Urothelium cell line (cell line): ENCODE measurements at places on chromosomes 2 and 18.
A peak's percentile ranks its signal among the peaks of the same experiment; 100 is the strongest.

DNA sequence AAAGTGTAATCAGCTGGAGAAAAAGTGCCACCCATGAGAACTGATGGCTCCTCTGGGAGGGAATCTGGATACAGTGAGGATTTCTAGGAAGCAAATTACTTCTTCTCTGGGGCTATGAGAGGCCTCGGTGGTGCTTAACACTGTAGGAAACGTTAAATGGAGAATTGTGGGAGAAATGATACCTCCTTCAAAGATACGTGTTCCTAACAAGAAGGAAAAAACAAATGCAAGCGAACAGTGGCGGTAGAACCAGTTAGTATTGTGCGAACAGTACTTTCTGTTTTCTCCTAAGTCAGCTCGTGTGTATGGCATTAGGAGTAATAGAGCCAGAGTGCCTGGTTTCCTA lies 587 bp upstream of the MTIF2 start:
- peak; percentile 14 for DNase-seq

- peak; percentile 20 for DNase-seq
Observed at GRCh38 chr2:6896930-6897759, 19.6 kb downstream of the RSAD2 start.

GRCh38 chr2:59084326-59084725 lies 843.2 kb upstream of the FANCL start:
- DNase-seq, result no peak

- DNase-seq, result no peak
Observed at GRCh38 chr2:121191191-121192170, 93.5 kb downstream of the TFCP2L1 start.

- no peak for DNase-seq
Observed at GRCh38 chr2:23530206-23530908, 145.4 kb downstream of the KLHL29 start.

DNA sequence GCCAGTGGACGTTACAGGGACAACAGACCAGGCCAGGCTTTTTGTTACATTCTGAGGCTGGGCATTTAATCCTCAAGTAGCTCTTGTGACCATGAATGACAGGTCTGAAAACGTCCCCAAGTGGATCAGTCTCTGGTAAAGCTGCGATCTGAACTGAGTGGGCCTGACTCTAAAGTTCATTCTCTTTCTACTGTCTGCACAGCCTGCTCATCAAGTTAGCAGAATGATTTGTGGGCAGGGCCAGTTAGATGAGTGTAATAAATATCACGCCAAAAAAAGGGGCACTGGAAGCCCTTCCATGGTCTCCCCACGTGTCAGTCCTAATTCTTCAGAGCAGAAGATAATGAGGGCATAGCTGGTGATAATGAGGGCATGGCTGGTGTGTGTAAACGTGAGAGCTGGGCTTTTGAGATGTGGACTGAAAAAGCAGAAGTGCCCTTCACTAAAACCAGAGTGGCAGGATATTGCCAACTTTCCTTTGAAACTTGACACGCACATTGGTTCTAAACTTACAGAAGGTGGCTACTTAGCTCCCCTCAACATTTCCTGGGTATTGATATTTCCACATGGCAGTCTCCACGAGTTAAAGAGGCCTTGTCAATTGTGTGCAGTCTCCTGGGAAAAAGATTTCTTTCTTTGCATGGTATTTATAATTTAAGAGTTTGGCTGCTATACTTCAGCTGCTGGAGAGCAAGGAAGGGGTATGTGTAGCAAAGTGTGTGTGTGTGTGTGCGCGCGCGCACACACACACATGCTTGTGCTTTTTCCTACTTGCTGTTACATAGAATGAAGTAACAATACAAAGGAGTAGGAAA lies 72.7 kb upstream of the LYPD6B start:
- no peak for DNase-seq

DNA sequence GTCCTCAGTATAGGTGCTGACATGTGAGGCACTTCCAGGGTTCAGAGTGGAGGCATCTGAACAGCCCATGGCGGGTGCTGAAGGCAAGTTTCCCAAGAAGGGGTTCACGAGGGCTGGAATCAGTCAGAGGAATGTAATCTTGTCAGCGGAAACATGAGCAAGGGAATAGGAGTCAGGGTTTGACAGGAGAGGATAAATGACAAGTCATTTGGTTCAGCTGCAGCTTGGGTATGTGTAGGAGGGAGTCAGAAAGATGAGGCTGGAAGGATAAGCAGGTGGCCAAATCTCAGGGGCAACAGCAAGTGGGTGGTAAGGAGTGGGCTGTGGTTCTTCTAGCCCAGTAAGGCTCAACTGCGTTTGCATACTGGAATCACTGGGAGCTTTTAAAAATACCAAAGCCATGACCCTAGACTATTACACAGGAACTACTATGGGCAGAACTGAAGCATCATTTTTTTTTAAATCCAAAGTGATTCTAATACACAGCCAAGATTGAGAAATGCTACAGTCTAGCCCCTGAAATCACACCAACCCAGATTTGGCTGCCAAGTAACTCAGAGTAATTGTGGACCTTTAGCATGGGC lies 41.8 kb upstream of the NAB1 start:
- peak; percentile 54 for DNase-seq

GRCh38 chr2:11784747-11785610 lies 38.5 kb downstream of the LPIN1 start:
- DNase-seq, result peak; percentile 79

DNA sequence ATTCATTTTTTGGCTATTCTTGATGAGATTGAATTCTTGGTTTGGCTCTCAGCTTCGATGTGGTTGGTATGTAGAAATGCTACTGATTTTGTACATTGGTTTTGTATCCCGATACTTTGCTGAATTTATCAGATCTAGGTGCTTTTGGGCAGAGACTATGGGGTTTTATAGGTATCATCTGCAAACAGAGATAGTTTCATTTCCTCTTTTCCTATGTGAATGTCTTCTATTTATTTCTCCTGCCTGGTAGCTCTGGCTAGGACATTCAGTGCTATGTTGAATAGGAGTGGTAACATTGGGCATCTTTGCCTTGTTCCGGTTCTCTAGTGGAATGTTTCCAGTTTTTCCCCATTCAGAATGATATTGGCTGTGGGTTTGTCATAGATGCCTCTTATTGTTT lies 5.5 kb upstream of the TACR1 start:
- DNase-seq, result no peak

DNA sequence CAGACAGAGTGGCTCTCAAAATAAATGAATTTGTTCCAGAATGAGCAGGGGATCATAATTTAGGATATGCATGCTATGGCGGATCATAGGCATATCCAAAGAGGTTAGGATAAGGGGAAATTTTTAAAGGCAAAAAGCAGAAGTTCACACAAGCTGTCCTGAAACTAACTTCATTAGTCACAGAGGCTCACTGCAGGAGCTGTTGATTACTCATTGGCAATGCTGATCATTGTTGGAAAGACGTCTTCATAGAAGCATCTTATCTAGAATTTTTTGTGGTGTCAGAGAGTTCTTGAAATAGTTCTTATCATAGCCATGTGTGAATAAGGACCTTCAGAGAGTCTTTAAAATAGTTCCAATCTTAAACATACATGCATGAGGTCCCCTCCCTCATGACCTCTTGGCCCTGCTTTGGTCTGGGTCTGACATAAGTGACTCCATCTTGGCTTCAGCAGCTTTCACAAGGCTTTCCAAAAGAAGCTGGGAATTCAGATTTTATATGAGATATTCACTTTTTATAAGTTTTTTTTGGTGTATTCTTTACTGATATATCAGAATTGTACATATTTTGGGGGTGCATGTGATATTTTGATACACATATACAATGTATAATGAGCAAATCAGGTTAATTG lies 7.5 kb upstream of the CCDC195 start:
- DNase-seq, result no peak

GRCh38 chr2:20372896-20373640 lies 22.4 kb upstream of the PUM2 start:
- no peak for DNase-seq

- DNase-seq, result no peak
Observed at GRCh38 chr2:55054106-55054875, 4.0 kb upstream of the RTN4 start.
